Activated CD8-positive, alpha-beta memory T cell treated with anti-CD3 and anti-CD28 coated beads for 1 hour (primary cell): ENCODE measurements at places on chromosomes 7 and 10.

- no peak for DNase-seq
Observed at GRCh38 chr10:99279626-99280111, 44.0 kb upstream of the HPSE2 start.

GRCh38 chr10:11255796-11256444 is 238.2 kb downstream of the CELF2 start:
- no peak for DNase-seq

GRCh38 chr10:76786504-76787072 is 851.0 kb downstream of the KCNMA1 start:
- DNase-seq: no peak

- no peak for DNase-seq
Observed at GRCh38 chr7:67346876-67347275, 350.2 kb downstream of the TYW1 start.

DNA sequence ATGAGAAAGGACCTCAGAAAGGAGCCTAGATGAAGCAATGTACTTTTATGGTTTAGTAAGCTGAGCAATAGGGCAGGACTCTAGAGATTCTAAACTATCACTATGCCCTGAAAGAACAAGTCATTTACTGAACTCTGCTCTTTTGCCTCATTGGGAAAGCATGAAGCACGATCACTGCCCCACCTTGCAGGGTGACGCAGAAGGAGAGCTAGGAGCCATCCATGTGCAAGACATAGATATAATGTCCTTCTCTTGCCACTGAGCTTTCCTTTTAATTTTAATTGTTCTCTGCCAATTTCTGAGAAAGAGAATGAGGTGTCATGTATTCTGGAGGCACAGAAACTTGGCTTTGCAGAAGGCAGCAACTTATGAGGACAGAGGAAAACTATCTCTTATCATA is 108.3 kb downstream of the SORCS1 start:
- DNase-seq: no peak

GRCh38 chr7:143205560-143206293 is 16.1 kb upstream of the TAS2R40 start:
- no peak for DNase-seq

DNA sequence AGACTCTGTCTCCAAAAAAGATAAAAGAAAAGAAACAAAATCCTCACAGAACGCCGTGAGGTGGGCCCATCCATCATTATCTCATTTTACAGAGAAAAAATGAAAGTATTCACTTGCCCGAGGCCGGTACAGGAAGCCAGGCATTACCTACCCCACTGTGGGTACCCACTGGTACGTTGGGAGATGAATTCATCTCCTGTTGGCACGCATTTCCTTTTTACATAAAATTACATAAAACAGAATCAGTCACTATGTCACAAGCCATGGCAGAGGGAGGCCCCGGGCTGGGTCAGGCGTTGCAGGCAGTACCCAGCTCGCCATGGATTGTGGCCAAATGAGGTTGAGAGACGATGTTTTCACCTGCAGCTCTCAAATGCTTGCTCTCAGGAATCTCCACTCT is 38.6 kb upstream of the TNRC18 start:
- DNase-seq: no peak

DNA sequence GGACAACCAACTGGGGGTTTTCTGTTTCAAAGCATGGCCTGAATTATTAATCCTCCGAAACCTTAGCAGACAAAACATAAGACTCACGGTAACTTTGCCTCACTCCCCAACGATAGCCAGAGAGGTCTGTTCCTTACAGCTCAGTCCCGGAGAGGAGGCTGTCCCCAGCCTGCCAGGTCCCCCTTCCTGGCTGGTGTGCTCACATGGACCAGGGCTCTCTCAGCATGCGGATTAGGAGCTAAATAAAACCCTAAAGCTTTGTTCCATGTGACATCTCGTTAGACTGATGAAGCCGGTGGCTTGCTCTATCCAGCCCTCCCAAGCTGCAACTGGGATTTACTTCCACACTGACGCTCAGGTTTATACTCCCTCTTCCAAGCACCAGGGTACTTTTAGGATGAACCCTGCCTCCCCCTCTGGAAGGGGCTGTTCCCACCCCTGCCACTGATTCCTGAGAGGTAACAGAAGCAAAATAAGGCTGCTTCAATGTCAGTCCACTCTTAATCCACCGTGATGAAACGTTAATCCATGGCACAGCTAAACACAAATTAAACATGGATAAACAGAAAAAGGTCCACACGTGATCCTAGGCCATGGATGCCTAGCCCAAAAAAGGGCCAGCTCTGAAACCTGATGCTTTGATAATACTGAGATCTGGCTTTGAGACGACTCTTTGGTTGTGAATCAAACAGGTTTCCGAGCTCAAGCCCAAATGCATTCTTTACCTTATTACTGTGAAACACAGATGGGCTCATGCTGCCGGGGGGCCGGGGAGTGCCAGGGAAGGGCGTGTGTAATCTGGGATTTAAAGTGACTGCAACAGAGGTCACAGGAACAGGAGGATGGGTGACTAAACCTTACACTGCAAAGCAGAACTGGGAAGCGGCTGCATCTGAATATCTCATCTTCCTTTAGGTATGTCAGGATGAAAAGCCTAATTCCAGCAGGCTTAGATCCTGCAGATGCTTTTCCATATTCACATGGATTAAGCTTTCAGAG is 86.2 kb downstream of the ZRANB1 start:
- no peak for DNase-seq

- DNase-seq: no peak
Observed at GRCh38 chr7:103396471-103396870, 49.0 kb downstream of the PSMC2 start.

GRCh38 chr10:86937502-86938154 is 19.8 kb downstream of the MMRN2 start:
- no peak for DNase-seq

DNA sequence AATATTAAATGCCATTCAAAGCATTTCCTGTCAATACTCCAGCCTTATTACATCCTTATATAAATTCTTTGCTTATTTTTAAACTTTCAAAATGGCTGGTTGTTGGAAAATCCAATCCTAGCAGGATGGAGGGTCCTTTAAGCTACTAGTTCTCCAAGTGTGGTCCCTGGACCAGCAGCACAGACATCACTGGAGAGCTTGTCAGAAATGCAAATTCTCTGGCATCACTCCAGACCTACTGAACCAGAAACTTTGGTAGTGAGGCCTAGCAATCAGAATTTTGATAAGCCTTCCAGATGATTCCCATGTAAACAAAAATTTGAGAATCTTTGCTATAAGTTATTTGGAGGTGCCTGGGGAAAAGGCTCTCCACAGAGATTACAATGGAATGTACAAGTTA is 43.8 kb downstream of the CALCR start:
- no peak for DNase-seq

DNA sequence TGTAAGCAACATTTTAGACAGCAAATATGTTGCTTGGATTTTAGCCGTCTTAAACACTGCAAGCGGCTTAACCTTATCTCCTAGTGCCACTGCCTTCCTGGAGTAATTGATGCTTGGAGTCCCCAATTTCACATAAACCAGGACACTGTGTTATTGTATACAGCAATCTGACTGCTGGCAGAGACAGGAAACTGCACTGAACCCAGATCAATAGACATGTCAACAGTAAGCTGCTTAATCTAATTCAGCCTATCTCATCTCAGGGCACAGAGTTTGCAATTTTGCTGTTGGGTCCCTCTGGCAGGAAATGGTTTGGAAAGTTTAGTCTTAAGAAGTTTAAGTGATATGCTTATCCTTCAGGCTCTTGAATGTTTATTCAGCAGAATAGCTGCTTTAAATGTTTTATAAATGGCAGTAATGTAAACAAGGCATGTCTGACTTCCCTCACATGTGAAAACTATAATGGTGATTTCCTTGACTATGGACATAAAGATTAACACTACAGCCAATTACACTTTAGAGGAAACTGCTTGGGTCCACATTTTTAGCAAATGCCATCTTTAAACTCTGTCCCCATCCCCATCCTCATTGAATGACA is 598.6 kb downstream of the PARD3 start:
- DNase-seq: no peak

DNA sequence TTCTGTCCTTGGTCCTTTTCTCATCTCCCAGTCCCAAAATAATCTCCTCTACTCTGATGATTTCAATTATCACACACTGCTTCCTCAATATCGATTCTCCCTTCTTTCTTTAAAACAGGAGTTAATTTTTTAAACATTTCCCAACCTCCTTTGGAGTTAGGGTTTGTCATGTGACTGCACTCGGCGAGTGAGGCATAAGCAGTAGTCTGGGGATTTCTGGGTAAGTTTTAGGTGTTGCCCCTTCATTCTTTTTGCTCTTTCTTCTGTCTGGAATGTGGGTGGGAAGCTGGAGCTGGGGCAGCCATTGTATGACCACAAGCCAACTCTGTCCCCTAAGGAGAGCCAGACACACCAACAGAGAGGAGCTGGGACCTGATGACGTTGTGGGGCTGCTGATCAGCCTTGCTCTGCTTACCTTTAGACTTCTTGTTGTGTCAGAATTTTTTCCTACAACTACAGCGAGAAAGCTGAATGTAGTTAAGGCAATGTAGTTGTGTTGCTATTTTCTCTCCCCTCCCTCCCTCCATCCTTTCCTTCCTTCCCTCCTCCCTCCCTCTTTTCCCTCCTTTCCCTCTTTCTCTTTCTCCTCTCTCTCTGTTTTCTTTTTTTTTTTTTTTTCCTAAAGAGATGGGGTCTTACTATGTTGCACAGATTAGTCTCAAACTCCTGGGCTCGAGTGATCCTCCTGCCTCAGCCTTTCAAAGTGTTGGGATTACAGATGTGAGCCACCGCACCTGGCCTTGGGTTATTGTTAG is 6.5 kb upstream of the TSPAN14 start:
- no peak for DNase-seq

DNA sequence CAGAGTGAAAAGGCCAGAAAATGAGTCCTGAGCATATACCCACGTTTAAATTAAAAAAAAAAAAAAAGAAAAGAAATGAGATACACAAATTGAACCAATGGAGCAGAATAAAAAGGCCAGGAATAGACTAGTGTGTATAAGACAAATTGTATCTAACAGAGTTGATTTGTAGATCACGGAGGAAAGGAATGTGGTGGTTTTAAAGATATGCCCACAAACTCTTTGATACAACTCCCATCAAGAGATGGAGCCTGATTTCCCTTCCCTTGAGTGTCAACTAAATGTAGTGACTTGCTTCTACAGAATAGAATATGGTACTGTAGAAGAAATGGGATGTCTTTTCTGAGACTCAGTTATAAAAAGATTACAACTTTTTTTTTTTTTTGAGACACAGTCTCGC is 10.4 kb downstream of the SYPL1 start:
- no peak for DNase-seq

- DNase-seq: no peak
Observed at GRCh38 chr10:18666810-18667209, 7.6 kb downstream of the ARL5B start.

- DNase-seq: no peak
Observed at GRCh38 chr10:13769946-13770345, 183.2 kb downstream of the PRPF18 start.

- DNase-seq: peak; percentile 1
Observed at GRCh38 chr10:1939016-1939415, 201.7 kb upstream of the ADARB2 start.

- DNase-seq: no peak
Observed at GRCh38 chr10:15433850-15434537, 62.9 kb upstream of the FAM171A1 start.

- DNase-seq: no peak
Observed at GRCh38 chr7:32037650-32038198, 32.5 kb downstream of the PDE1C start.

- DNase-seq: no peak
Observed at GRCh38 chr10:16953270-16953669, 136.0 kb upstream of the RSU1 start.

DNA sequence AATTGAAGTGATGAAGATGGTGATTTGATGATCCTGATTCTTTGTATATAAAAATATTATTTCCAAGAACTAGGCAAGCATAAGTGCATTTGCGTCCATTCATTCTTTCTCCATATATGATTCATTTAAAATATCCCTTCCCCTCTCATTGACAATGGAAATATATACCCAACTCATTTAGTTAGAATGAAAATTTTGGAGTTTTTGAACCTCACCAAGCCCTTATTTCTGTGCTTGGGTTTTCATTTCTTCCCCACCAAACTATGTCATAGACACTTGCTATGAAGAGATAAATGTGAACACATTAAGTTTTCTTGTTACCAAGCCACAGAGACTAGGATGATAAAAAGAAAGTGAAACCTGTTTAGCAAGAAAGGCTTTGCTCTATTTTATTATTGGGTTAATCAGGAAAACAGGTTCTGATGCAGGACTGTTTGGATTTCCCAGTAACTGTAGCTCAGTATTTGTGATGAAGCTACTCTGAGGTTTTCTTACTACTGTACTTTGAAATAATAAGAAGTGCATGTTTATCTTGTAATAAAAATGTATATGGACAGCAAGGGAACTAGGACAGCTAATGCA is 68.3 kb downstream of the ITGB1 start:
- DNase-seq: no peak

- no peak for DNase-seq
Observed at GRCh38 chr10:24821986-24822385, 98.3 kb upstream of the ARHGAP21 start.
